ENCODE measurements at places on chromosomes 2 and 18. TPM values are rescaled to one million over a fixed set of nuclear protein-coding genes. Genes with fewer than 3 reads are reported as not detected.

DNA sequence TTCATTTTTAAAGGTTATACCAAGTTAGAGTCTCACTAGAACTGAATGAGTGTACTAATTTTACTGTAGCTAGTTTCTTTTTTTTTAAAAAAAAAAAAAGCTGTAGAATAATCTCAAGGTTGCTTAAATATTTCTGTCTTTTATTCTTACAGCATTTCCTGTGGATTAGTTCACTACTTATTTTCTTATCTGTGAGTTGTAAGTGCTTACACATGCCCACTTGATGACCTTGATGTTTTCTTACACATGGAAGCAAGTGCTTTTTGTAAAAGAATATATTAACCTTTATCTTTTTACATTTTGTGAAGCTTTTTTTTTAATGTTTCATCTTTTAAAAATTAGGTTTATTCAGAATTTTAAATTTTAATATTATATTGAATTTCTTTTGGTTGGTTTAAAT lies 57.8 kb downstream of the MSH2 start:
- peaks cover 30% of the 10 kb centered on the region for H3K4me1 ChIP-seq
- H3K27me3 ChIP-seq = no peaks in the 10 kb centered on the region
- no peak overlapping the region for H3K27ac ChIP-seq
- H3K36me3 ChIP-seq = peaks cover 10% of the 10 kb centered on the region

- no peak overlapping the region for H3K4me3 ChIP-seq
- no peaks in the 10 kb centered on the region for H3K4me1 ChIP-seq
- DNase-seq = no peak
- no peak overlapping the region for H3K27ac ChIP-seq
- H3K27me3 ChIP-seq = peaks cover 4% of the 10 kb centered on the region
These were observed 85.5 kb upstream of the ITPRID2 start for GRCh38 chr2:181806039-181806392.

The ALPG gene
- not detected for polyA plus RNA-seq

The ELOA2 gene
- polyA plus RNA-seq = not detected

The CPLX4 gene
- not detected for polyA plus RNA-seq

The CDK15 gene
- polyA plus RNA-seq = not detected

All from immature natural killer cell (primary cell).